ENCODE measurements at places on chromosomes 2 and 18.

GRCh38 chr2:106339609-106340008 is 128.6 kb downstream of the RGPD3 start:
- no peak for DNase-seq

- DNase-seq: no peak
These were observed 29.4 kb downstream of the CAPN13 start for GRCh38 chr2:30777661-30778505.

GRCh38 chr2:68765739-68766375 is 31.2 kb downstream of the ARHGAP25 start:
- no peak for DNase-seq

GRCh38 chr2:220662431-220662830 is 909.7 kb downstream of the EPHA4 start:
- DNase-seq: no peak
